CD4-positive, alpha-beta T cell treated with Interleukin-15 for 4 hours (primary cell): ENCODE measurements at places on chromosomes 5 and 9.
A peak's percentile ranks its signal among the peaks of the same experiment; 100 is the strongest.

DNA sequence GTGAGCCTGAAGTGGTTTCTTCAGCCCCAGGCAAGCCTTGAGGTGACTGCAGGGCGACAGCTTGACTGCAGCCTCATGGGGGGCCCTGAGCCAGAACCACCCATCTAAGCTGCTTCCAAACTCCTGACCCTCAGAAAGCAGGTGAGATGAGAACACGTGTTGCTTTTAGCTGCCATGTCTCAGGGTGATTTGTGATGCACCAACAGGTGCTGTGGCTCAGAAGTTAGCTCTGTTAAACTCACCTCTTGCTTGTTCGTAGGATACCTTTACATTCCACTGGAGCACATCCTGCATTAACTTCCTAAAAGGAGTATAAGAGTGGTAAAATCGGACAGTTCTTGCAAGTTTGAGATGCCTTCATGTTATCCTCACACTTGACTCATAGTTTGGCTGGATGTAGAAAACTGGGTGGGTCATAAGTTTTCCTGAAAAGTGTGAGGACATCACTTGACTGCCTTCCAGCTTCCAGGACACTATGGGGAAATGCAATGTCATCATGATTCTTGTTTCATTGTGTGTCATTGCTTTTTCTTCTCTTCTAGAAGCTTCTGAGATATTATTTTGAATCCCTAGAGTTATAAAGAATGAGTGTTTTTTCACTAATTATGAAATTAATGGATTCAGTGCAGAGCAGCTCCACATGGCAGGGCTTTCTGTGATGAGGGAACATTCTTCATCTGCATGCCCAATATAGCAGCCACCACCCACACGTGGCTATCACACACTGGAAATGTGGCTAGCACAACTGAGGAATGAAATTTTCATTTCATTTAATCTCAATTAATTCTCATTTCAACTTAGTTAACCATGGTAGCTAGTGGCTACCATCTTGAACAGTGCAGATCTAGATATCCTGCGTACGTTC lies 92.3 kb downstream of the HSD17B3 start:
- DNase-seq = no peak

- no peak for DNase-seq
These were observed 14.5 kb downstream of the APTX start for GRCh38 chr9:32986971-32987370.

DNA sequence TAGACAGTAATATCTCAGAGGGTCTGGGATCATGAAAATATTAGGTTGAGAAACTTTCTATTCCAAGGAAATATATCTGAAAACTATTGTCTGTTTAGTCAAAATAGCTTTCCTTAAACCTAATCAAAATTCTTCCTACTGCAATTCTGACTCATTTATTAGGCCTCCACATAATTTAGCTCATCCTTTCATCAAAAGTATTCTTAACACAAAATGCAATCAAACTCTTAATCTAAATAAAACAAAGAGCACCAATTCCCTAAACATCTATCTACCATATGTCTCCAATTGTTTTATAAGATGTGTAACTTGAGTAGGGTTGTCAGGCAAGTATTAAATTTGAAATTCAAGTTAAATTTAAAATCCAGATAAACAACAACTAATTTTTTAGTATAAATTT lies 142.1 kb downstream of the PLK2 start:
- no peak for DNase-seq

- DNase-seq = no peak
These were observed 9.9 kb downstream of the TMEM232 start for GRCh38 chr5:110716247-110717245.

DNA sequence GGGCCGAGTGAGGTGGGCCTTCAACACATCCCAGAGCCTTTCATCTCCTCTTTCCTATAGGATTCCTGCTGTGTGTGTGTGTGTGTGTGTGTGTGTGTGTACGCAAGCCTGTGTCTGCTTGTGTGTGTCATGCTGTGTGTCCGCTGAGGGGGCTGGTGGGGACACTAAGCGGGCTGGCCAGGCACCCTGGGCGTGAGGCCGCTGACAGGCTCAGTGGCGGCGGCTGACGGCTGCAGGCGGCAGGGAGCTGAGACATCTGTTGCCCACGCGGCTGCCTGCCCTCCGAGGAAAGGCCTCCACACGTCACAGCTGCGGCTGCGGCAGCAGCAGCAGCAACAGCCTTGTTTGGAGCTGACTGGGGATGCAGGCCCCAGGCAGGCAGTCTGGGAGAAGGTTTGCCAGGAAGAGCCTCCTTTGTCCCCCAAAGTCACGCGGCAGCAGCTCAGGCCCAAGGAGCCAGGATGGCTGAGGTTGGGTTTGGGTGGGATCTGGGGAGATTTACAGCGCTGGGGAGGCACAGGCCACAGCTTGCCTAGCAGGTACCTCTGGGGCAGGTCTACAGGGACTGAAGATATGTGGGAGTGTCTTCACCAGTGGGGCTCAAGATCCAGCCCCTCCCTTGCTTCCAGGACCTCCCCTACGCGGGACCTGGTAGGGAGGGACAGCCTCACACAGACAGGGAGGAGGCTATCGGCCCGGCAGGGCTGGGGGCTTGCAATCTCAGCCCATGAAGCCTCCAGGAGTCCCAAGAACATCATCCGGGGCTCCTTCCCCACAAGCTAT lies 1.8 kb downstream of the PDLIM4 start:
- DNase-seq = no peak

DNA sequence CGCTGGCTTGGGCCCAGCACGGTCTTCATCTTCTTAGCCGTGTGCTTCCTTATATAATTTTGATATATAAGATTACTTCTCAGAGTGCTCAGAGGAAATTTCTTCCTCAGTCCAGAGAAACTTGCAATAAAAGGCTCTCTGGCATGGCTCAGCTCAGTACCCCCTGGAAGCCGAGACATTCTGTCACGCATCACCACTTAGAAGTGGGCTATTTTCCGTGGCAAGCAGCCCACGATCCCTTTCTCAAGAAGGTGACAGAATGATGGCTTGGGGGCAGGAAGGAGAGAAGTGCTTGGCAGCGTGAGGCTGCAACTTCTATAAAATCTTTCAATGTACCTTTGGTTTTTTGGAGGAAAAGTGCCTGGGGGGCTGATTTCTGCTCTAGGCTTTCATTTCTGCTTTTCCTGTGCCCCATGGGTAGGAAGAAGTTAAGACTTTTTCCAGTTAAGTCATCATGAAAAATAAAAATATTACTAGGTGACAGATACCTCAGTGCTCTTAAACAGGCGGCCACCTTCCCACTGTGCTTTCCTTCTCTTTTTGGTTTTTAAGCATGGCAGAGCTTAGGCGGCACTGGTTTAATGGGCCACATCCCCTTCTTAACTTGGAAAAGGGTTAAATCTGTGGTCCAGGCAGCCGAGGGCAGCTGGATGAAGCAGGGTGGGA lies 104.6 kb downstream of the MVB12B start:
- DNase-seq = no peak

GRCh38 chr5:154287136-154287535 lies 96.6 kb downstream of the GALNT10 start:
- DNase-seq = no peak

DNA sequence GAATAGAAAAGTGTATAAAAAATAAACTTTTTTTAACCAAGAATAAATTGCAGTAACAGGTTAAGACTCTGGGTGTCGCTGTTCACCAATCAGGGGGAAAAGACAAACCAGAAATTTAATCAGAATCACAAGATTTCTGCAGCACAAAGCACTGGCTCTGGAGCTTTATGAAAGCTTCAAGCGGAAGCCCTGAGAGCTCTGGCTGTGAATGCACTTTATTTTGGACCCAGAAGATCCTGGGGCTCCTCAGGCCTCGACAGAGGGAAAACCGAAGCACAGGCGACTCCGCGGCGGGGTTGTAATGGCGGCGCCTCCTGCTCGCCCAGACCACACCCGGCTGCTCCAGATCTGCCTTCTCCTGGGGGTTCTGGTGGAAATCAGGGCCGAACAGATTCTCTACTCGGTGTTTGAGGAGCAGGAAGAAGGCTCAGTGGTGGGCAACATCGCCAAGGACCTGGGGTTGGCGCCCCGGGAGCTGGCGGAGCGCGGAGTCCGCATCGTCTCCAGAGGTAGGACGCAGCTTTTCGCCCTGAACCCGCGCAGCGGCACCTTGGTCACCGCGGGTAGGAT lies at the start of gene PCDHGA4:
PCDHGA4 (plus strand) TSS at position 122 of the 570 bp plus-strand sequence; CDS start at position 209, 87 bp downstream.
- peak; percentile 1 for DNase-seq

DNA sequence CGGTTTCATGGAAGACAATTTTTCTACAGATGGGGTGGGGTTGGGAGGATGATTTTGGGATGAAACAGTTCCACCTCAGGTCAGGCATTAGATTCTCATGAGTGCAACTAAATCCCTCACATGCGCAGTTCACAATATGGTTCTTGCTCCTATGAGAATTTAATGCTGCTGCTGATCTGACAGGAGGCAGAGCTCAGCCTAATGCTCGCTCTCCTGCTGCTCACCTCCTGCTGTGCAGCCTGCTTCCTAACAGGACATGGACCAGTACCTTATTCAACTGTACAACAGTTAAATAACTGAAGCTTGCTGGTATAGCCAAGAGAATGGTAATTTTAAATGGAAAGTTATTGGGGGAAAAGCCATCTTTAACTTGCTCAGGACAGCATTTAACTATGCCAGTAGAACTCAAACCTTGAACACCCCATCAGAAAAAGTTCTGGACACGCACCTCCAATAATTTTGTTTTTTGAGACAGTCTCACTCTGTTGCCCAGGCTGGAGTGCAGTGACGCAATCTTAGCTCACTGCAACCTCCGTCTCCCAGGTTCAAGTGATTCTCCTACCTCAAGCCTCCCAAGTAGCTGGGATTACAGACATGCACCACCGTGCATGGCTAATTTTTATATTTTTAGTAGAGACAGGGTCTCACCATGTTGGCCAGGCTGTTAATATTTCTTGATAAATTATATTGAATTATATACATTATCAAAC lies 27.7 kb downstream of the HMGCR start:
- DNase-seq = no peak

- no peak for DNase-seq
These were observed 408.1 kb downstream of the GADD45G start for GRCh38 chr9:90012949-90013348.

DNA sequence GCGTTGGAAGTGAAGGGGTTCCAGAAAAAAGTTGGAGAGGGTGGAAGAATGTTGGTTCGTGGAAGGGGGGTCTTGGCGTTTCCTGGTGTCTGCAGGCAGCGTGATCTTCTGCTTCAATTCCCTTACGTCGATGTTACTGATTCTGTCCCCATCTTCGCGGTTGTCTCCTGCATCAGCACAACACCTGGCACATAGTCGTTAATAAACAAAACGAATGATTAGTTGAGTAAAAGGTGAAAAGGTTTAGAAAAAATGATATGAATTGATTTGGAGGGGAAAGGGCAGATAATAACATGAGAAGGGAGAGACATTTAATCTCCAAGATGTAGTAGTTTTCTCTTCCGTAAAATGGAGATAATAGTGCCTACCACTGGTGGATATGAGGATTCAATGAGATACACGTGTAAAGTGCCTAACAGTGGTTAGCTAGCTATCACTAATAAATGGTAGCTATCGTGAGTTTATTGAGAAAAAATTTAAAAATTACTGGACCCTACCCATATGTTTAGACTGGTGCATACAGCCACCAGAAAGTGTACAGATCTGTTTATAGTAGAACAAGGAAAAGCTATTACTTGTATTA lies 556 bp downstream of the MTREX start:
- peak; percentile 22 for DNase-seq

DNA sequence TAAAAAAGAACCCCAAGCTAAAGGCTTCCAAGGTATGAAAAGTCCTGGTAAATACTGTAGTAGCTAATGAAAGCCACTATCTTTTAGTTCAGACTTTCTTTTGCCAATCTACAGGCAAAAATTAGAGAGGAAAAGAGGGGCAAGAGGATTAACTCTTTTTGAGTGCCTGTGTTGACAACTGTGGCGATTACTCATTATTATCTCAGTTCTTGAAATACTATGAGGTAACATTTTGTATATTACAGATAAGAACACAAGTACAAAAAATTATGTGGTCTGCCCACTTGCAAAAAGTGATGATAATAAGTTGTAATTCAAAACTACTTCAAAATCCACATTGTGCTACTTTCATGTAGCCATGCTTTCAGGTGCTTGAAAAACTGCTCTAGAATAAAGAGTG lies 144.0 kb downstream of the DTWD2 start:
- DNase-seq = no peak
